ENCODE measurements at places on chromosomes 12 and 14. TPM values are rescaled to one million over a fixed set of nuclear protein-coding genes. Genes with fewer than 3 reads are reported as not detected.

The NDRG2 gene
- 179 TPM for total RNA-seq

The KRT6C gene
- total RNA-seq, result not detected

The IRF9 gene
- total RNA-seq, result 55.1 TPM

The C12orf50 gene
- total RNA-seq, result 0.11 TPM

The KRT79 gene
- not detected for total RNA-seq

The RAB21 gene
- 21.9 TPM for total RNA-seq

The OAS3 gene
- total RNA-seq, result 3.0 TPM

The GALNT16 gene
- total RNA-seq, result 2.2 TPM

GRCh38 chr14:101509730-101510371 lies 51.4 kb upstream of the DIO3 start:
- DNase-seq, result no peak

- no peak for DNase-seq
Measured at GRCh38 chr12:130465626-130466025, 127.9 kb downstream of the PIWIL1 start.

GRCh38 chr12:62129291-62129690 lies 130.9 kb upstream of the USP15 start:
- no peak for DNase-seq

DNA sequence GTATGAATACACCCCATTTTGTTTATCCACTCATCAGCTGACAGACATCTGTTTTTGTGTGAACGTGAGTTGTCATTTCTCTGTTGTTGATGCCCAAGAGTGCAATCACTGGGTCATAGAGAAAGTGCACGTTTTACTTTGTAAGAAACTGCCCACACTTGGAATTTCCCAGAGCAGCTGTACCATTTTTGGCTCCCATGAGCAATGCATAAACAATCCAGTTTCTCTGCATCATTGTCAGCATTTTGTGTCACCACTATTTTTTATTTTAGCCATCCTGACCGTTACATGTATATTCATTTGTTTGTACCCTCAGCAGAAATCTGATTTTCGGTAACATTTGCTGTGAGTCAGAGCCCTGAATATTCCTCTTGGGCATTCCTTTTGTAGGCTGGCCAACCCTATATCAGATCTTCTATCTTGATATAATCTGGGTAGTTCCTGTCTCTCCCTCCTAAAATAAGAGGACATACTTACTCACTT lies 62.7 kb downstream of the RBM19 start:
- DNase-seq, result no peak

- DNase-seq, result peak; percentile 18
Measured at GRCh38 chr14:105249182-105250007, 1.1 kb downstream of the BTBD6 start.

DNA sequence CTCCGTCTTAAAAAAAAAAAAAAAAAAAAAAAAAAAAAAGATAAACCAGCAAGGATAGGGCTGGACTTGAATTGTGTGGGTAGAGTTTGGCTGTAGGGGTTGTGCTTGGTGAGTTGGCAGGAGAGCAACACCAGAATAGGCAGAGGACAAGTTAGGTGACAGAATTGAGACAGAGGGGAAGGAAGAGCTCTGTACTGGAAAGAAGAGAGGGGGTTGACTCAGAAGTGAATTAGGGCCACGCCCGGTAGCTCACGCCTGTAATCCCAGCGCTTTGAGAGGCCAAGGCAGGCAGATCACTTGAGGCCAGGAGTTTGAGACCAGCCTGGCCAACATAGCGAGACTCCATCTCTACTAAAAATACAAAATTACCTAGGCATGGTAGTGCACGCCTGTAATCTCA lies 6.1 kb upstream of the TMEM30B start:
- no peak for DNase-seq

DNA sequence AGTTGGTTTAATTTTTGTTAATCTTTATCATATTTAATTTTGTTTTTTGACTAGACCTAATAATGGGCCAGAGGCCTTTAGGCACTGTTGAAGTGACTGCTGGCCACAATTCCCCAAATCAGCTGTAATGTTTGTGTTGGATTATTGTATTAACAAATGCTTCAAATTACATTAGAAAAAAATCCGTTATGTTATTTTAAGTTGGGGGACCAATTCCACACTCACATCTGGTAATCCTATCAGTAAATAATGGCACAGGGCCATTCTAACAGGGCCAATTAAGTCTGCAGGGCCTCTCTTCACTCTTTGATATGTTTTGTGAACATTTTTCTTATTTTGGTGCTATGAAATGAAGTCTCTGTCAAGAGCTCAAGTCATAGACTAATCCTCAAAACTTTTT lies 39.6 kb downstream of the CHST11 start:
- no peak for DNase-seq

DNA sequence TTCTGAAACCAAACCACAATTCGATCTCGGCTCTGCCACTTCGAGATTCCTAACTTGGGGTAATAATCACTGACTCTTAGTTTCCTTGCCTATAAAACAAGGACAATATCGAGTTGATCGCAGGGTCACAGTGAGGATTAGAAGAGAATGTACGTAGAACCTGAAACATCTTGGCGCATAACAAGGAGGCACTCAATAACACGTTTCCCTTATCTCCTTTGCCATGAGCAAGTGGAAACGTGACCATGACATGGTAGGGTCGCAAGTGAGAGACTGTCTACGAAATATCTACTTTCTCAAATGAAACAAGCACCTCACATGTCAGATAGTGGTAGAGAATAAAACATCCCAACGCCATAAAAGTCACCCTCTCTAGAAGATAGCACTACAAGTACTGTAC lies 2.3 kb downstream of the DICER1 start:
- no peak for DNase-seq

DNA sequence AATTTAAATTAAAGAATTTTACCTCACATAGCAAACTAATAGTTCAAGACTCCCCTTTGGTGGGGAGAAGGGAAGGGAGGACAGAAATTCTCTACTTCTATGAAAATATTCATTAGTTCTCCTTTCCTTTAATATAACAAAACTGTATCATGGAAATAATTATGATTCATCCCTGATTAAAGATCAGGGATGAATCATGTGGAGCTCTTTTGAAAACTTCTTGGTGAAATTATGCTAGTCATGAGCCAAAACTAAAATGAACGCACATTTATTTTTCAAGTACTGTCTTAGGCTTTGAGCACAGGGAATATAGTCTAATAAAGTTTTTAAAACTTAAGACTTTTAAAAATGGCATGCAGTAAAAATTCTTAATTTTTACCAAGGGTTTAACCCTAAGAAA lies 17.1 kb downstream of the TMBIM4 start:
- DNase-seq, result no peak

GRCh38 chr12:81597928-81598604 lies 161.1 kb downstream of the PPFIA2 start:
- DNase-seq, result no peak

DNA sequence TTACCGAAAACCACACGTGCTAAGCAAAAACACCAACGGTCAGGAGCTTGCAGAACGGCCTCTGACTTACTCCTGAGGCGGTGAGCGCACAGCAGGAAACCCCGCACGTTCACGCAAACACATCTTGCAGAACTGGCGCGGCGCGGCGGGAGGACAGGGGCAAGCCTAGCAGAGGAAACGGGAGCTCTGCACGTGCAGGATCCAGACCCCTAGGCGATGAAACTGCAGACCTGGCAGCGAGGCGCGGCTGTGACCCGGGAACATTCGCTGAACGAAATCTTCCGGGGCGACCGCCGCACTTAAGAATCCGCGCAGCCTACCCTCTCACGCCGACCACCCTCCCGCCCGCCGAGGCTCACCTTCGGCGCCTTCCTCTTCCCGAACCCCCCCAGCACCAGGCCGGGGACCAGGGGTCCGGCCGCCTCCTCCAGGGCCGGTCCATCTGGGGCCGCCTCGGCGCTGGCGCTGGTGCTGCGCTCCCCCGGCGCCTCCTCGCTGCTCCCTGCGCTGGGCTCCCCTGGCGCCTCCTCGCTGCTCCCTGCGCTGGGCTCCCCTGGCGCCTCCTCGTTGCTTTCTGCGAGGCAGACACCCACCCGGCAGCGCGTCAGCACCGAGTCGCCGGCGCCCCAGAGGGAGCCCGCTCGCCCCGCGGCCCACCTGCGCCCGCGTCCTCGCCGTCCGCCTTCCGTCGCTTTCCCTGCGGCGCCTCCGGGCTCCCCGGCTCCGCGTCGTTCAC lies 615 bp downstream of the DDX51 start:
- peak; percentile 26 for DNase-seq

GRCh38 chr12:7092229-7092985 lies at the start of gene C1R:
C1R (minus strand) TSS chr12:7092445; CDS start chr12:7092388, 57 bp downstream.
- DNase-seq, result peak; percentile 67

- DNase-seq, result no peak
Measured at GRCh38 chr14:75811872-75812499, 150.9 kb downstream of the TTLL5 start.

DNA sequence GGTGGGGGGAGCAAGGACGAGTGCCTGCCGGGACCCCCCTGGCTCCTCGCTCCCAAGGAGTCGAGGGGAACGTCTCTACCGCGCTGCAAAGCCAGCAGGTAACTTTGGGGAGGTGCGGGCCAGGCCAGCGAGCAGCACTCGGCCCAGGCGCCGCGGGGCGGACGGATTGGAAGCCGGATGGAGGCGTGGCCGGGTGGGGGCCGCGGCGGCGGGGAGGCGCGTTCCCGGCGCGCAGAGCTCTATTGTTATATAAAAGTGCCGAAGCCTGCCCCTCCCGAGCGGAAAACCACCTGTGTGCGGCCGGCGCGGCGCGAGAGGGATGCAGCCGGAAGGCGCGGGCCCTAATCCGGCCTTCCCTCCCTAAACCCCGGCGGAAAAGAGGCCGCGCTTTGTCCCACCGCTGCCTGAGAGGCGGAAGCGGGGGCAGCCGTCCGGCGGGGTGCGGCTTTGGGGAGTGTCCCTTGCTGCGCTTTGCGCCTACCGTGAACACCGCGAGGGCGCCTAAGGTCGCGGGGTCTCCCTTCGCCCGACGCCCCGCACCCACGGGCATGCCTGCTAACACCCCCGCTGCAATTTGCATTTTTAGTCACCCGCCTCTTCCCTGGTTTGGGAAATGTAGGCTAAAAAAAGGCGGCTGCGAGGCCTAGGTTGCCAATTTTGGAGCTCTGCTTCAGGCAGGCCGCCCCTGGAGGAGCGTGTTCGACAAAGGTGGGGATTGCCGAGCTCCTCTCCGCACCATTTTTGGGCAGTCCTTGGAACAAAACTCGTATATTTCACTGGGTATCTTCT lies 1.7 kb upstream of the DUSP6 start:
- peak; percentile 71 for DNase-seq

- DNase-seq, result no peak
Measured at GRCh38 chr14:64763801-64764621, 59.8 kb downstream of the PLEKHG3 start.

- DNase-seq, result peak; percentile 51
Measured at GRCh38 chr14:99681101-99681831, 2.8 kb upstream of the CYP46A1 start.

GRCh38 chr14:68955851-68956179 lies 23.3 kb downstream of the ACTN1 start:
- DNase-seq, result no peak

DNA sequence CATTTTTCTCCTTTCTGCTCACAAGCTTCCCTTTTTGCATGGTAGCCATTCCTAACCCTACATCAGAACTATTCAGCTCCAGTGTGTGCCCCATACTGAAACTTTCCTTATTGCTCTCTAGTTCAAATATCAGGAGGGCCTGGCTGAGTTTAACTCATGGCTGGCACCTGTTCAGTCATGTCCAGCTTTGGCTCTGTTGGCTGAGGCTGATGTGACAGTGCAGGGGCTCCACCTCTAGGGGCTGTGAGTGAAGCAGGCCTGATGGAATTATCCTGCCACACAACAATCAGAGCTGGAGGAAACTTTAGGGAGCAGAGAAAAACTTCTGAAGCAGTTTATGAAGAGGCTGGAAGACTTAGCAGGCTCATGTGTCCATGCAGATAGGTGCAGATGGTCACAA lies 8.5 kb downstream of the COQ6 start:
- no peak for DNase-seq

- DNase-seq, result no peak
Measured at GRCh38 chr14:93538413-93538812, 107.7 kb downstream of the UNC79 start.
